ENCODE measurements at places on chromosomes 12 and 14.

- DNase-seq, result no peak
These were observed 3.2 kb downstream of the SYNE3 start for GRCh38 chr14:95513291-95513690.

DNA sequence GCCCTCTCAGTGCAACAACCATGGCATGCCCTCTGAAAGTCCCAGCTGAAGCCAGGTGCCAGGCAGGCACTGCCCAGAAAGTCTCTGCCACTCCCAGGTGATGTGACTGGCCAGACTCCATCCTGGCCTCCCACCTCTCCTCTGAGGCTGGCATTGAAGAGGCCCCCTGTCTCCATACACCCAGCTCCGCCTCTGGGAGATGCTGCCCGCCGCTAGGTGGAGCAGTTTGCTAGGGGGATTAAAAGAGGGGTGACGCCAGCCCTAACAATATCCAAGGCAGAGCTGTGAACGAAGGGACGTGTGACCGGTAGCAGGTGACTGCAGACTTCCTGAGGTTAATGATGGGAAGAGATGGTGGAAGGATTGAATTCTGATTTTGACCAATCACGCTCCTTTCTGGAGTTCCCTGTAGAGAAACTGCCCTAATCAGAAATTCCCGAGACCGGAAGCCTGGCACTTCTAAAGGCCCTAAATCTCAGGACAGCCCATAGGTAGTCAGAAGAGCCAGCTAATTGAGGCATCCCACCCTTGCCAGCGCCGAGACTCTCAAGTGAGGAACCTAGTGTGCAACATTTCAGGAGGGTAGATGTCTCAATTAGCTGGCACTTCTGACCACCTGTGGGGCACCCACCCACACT, 8.3 kb upstream of the PLEK2 start:
- peak; percentile 40 for DNase-seq

- DNase-seq, result no peak
These were observed 8.5 kb downstream of the C12orf75 start for GRCh38 chr12:105338966-105339365.

GRCh38 chr12:121034616-121035305, 4.3 kb downstream of the OASL start:
- DNase-seq, result no peak

DNA sequence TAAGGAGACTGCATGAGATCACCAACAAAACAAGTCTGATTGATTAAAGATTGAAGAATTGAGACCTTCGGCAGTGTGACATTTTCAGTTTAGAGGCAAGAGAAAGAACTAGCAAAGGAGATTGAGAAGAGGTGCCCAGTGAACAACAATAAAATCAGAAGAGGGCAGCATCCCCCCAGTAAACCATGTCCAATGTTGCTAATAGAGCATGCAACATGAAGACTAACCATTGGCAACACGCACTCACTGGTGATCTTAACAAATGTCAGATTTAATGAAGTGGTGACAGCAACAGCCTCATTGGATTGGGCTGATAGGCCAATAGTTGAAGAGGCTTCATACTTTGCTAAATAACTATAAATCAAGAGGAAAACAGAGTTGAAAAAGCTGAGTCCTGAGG, 20.7 kb upstream of the TAS2R14 start:
- no peak for DNase-seq

GRCh38 chr14:71193663-71194062, 286.4 kb downstream of the PCNX1 start:
- no peak for DNase-seq

GRCh38 chr12:102950107-102950949, 7.1 kb upstream of the ASCL1 start:
- no peak for DNase-seq

GRCh38 chr12:109463756-109464155, 13.3 kb downstream of the KCTD10 start:
- DNase-seq, result no peak

DNA sequence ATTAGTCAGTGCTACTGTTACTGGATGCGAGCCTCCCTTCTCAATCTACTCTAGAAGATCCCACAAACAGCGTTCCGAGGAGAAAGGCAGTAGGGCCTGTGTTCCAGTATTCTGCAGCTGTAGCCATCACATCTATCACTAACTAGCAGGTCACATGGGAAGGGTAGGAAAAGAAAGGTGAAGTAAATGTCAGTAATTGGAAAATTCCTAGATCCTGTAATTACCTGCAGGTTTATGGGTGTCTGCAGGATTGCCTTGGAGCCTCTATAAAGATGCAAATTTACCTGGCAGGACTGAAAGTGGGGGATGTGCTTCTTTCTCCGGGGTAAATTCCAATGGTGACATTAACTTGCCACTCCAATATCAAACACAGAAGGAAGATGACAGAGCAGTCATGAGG, 77.8 kb downstream of the FERMT2 start:
- no peak for DNase-seq

Measured in activated CD4-positive, alpha-beta T cell treated with anti-CD3 and anti-CD28 coated beads, Interleukin-2, amount 10 ng/mL, durations not matched to agents 7 days and 5 days (primary cell).